ENCODE measurements at places on chromosomes 12 and 14.

DNA sequence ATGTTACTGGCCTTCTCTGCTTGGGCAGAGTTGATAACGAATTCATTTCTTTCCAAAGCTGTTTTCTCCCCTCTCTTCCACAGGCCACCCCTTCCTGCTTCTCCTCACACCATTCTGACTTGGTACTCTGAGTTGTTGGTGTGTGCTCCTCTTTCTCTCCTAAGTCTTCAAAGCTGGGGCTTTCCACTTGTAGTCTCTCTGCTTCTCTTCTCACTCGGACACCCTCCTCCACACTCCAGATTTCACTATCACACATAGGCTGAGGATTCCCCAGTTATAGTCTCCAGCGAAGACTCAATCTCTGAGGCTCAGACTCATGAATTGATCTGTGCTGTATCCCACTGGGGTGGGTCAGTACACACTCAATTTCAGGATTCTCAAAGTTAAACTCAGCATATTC is 201.0 kb downstream of the SSPN start:
- DNase-seq = no peak

- DNase-seq = no peak
Observed at GRCh38 chr12:109926488-109927210, 26.6 kb downstream of the TCHP start.

DNA sequence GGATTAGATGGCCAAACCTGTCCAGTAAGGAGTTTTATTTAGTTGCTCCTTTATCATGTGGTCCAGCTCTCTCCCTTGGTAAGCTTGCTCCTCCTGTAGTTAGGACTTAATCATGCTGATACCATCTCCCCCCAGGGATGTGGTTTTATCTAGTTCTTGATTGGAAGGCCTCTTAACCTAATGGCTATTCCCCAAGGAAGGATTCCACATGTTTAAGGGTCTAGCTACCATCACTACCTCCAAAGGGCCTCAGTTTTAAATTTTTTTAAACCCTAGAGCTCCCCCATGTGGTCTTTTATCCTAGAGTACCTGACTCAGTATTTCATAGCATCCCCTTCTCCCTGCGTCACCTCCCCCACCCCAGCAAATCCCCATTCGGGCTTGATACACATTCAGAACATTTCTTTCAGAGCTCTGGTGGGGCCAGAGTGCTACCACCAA is 22.5 kb downstream of the MAP3K12 start:
- peak; percentile 15 for DNase-seq

GRCh38 chr12:112148031-112148513 is 22.7 kb downstream of the TRAFD1 start:
- no peak for DNase-seq

GRCh38 chr14:63428486-63428885 is 109.8 kb upstream of the GPHB5 start:
- no peak for DNase-seq

GRCh38 chr12:26317942-26318575 is 122.7 kb downstream of the SSPN start:
- DNase-seq = no peak

DNA sequence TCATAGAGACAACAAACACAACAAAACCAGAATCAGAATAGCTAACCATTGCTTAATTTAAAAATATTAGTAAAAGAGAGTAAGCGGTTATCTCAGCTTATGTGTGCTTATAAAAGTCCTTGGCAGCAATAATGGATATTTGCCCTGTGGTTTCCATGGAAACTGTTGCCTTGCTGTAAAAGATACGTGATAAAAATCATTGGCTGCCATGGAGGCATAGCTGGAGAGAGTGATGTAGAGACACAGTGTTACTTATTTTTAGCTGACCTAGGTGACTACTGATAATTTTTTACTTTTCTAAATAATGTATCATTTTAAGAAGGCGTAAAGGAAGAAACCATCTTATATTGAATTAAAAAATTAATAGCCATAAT is 92.9 kb downstream of the ERC1 start:
- no peak for DNase-seq

GRCh38 chr14:92538412-92538985 is 24.9 kb downstream of the RIN3 start:
- DNase-seq = no peak

- DNase-seq = no peak
Observed at GRCh38 chr12:89033062-89033461, 319.2 kb downstream of the DUSP6 start.

- no peak for DNase-seq
Observed at GRCh38 chr12:96434107-96434506, 33.9 kb upstream of the CDK17 start.

DNA sequence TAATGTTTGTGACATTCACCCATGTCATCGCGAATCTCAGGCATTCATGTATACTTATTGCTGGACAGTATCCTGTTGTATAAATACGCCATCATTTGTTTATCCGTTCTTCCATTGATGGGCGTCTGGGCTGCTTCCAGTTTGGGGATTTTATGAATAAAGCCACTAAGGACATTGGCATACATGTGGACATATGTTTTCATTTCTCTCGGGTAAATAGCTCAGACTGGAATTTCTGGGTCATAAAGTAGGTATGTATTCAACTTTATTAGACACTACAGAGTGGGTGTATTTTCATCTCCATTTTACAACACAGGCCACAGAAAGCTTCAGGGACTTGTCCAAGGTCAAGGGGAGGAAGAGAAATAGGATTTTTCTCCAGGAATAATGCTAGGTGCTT is 48.9 kb downstream of the HRK start:
- no peak for DNase-seq

- DNase-seq = no peak
Observed at GRCh38 chr12:51717326-51717925, 126.4 kb downstream of the SCN8A start.

DNA sequence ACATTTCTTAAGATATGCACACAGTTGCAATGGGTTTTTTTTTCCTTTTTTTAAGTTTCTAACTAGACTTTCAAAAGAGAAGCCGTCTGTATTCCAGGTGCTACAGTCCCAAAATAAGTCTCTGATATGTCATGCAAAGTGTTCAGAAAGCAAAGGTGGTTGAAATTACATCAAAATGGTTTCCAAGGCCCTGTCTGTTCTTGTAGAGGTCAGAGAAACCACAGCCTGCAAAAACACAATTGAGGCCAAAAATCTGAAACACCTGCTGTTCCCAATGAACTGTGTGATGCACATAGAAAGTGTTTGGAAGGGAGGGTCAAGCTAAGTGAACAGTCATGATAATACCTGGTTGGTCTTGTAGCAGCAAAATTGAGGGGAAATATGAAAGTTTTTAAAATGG is 91.0 kb downstream of the VRK1 start:
- no peak for DNase-seq

DNA sequence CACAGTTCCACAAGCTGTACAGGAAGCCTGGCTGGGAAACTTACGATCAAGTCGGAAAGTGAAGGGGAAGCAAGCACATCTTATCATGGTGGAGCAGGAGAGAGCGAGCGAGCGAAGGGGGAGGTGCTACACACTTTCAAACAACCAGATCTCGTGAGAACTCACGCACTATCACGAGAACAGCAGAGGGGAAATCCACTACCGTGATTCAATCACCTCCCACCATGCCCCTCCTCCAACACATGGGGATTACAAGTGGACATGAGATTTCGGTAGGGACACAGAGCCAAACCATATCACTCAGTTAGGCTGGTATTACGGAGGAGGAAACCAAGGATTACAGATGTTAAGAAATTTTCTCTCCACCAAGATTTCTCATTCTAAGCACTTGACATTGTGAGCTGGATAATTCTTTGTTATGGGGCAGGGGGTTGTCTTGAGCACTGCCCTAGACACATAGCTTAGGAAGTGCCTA is 262.0 kb upstream of the G2E3 start:
- no peak for DNase-seq

DNA sequence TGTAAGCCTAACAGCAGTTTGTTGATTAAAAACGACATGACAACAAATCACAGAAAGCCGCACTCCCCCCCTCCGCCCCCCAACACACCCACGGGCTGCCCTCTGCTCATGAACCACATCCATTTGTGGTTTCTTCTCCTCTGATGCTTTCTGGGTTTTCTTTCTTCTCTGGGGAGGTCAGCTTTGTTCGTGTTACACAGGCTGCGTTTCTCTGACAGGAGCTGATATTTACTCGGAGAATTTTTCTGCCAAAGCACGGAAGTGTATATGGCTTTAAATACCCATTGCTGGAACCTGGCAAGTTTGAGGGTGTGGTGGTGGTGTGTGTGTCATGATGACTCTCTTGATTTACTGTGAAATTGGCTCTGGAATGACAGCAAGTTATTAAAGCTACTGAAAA is 883.7 kb upstream of the TMEM132C start:
- DNase-seq = no peak

GRCh38 chr12:113766131-113766878 is 199.8 kb downstream of the RBM19 start:
- no peak for DNase-seq

DNA sequence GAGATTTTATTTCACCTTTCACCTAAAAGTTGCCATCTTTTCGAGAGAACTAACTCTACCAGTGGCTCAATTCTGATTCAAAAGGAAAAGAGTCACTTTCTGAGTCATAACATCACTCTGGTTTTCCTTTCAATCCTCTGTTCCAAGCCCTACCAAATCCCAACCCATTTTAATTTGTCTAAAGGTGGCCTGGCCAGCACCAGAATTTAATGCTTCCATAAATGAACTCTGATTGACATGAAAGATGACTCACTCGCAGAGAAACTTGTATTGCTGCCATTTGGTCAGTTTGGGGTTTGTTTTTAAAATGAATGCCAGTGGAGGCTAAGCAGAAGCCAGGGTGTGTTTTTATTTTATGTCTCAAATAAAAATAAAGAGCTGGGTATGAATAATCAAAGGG is 117.4 kb upstream of the SOX5 start:
- DNase-seq = no peak

GRCh38 chr12:79374545-79374944 is 316.2 kb downstream of the PAWR start:
- DNase-seq = no peak

DNA sequence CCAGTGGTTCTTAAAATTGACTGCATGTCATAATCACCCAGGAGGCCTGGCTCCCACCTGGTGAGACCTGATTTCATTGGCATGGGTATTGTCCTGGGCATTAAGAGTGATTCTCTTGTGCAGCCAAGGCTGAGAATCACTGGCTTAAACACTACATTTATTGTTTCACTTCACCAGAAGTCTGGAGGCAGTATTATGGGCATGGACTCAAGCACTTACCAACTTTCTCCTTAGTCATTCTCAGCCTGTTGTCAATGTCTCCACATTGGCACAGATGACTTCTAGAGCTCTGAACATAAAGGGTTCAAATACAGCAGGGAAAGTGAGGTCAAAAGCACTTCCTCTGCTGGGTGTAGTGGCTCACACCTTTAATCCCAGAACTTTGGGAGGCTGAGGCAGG is 25.6 kb upstream of the GCH1 start:
- no peak for DNase-seq

DNA sequence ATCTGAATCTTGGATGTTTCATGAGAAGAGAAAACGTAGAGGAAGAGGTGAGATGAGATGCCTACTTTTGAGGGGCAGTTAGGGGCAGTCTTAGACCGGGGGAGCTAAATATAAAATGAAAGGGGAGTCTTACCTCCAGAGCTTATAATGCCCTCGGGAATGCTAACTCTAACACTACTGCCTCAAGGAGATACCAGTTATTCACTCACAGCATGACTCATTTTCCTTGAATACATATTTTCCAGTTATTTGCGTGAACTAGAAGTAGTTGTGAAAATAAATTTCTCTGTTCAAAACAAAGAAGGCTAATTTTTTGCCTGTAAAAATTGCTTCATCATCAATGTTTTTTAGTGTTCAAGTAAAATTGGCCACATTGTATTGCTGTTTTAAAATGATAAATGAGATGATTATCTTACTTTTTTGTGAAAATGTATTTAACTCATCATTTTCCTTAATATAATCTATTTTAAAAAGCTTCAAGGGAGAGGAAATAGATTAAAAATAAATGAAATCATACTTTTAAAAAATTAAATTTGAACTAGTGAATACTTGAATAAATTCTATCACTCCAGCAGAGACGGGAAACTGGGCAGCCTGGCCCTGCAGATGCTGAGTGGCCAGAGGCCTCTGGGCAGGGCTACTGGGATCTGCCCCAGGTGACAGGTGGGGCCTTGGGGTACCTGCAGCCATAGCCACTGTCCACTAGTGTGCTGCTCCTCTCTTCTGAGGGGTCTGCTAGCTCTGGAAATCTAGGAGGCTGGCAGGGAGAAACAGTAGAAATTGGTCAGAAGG is 339.3 kb downstream of the EGLN3 start:
- no peak for DNase-seq

DNA sequence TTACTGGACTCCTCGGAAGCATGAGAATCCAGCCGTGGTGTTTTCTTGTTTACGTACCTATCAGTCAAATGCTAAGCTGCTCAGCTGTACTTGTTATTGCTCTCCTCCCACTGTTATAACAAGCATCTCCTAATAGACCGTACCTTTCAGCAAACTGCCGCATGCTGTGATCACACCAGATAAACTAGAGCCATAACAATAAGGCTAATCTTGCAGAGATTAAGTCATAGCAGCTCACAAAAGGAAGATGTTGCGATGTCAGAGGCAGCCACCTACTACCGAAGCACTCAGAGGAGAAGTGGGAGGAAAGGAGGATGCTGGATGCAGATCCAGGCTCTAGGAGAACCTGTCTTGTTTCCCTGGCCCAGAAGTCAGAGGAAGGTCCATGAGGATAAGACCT is 196.0 kb downstream of the GALC start:
- DNase-seq = no peak

DNA sequence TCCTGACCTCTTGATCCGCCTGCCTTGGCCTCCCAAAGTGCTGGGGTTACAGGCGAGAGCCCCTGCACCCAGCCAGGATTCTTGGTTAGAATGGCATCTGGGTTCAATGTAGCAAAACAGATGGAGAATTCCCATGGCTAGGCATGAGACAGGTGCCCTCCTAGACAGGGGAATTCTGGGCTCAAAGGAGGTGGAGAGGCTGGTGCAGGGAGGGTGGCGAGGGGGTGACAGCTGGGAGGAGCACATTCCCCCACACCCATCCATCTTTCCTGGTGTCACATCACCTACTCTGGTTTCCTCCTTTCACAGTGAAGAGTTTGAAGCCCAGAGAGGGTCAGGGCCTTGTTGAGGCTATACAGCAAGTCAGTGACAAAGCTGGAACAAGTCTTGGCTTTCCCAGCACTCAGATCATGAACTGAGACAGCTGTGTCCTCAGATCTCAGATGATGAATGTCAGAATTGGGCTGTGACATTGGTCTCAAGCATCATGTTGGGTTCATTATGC is 2.8 kb downstream of the SERPINA1 start:
- DNase-seq = no peak

- DNase-seq = peak; percentile 70
Observed at GRCh38 chr14:63045612-63046320, 508 bp upstream of the KCNH5 start.

GRCh38 chr12:27338473-27338872 is 5.8 kb downstream of the BMAL2 start:
- no peak for DNase-seq

GRCh38 chr12:93883436-93884154 is 206.4 kb downstream of the CRADD start:
- no peak for DNase-seq

DNA sequence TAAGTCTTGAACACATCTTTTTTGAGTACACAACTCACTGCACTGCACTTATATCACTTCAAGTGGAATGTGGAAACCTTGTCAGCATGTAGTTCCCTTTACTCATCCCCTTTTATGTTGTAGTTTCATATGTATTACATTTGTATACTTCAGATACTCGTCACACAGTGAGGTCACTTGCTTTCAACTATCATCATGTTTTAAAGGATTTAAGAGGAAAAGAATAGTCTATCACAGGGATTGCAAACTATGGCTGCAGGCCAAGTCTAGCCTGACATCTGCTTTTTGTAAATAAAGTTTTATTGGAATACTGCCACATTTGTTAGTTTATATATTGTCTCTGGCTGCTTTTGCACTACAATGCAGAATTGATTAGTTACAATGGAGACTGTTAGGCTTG is 24.3 kb downstream of the CNOT2 start:
- DNase-seq = no peak
